ENCODE measurements at places on chromosomes 1 and 21. TPM values are rescaled to one million over a fixed set of nuclear protein-coding genes. Genes with fewer than 3 reads are reported as not detected.

DNA sequence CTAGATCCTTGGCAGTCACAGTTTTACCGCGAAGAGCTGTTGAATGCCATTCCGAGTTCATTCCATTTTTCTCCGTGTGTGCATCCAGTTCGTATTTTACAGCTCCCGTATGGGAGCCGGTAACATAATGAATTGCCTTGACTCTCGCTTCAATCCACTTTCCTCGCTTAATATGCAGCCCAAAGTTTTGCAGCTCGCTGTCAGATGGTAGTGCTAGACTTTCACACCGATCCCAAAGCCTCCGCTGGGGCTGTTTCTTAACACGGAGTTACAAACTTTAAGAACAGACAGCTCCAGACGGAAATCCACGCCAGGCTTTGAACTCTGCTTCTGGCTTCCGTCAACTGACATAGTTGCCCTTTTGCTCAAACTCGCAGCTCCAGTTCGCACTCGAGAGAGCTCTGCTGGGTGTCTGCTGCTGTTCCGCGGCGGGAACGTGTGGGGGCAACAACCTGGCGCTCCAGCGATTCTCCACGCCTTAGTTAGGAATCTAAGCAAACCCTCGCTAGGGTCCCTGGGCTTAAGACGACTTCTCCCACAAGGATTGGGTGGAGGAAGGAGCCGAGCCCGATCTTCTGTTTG, 3.5 kb upstream of the ARID1A start:
- peak; percentile 89 for DNase-seq

DNA sequence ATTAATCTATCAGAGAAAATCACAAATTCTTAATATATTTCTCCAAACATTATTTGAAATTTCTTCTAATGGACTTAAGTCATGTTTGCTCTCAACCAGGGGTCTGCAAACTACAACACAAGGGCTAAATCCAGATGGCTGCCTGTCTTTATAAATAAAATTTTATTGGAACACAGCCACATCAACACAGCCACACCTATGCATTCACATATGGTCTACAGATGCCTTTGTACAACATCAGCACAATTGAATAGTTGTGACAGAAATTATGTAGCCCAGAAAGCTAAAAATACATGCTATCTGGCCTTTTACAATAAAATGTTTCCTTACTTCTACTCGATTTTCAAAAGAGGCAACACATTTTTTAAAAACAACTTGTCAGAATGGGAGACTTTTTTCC, 103.9 kb downstream of the DPYD start:
- no peak for DNase-seq

GRCh38 chr21:44306936-44307704, 7.3 kb downstream of the PFKL start:
- DNase-seq, result no peak

DNA sequence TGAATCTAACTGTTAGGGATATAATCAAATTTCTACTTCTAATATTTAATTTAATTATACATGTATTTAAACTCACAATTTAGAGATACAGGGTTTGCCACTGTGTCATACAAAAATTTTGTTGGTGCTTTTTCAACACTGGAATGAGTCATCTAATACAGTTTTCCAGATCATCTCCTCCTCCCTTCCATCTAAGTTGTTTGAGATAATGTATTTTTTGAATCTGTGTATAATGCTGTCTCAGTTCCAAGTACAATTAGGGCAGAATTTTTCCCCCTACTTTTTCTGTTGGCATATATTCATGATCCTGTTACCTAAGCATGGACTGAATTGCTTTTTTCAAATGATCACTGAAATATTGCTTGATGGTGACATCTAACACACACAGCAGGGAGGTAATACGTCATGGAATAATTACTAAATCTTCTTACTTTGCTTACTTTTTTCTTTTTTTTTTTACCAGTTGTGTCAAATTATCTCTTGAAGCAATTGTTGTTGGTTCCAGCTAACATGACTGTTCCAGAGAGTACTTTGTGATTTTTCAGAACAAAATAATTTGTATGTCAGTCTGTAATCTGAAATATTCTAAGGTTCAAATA, 146.0 kb downstream of the MAGI3 start:
- no peak for DNase-seq

- no peak for DNase-seq
Observed at GRCh38 chr1:26025517-26025916, 3.9 kb downstream of the EXTL1 start.

DNA sequence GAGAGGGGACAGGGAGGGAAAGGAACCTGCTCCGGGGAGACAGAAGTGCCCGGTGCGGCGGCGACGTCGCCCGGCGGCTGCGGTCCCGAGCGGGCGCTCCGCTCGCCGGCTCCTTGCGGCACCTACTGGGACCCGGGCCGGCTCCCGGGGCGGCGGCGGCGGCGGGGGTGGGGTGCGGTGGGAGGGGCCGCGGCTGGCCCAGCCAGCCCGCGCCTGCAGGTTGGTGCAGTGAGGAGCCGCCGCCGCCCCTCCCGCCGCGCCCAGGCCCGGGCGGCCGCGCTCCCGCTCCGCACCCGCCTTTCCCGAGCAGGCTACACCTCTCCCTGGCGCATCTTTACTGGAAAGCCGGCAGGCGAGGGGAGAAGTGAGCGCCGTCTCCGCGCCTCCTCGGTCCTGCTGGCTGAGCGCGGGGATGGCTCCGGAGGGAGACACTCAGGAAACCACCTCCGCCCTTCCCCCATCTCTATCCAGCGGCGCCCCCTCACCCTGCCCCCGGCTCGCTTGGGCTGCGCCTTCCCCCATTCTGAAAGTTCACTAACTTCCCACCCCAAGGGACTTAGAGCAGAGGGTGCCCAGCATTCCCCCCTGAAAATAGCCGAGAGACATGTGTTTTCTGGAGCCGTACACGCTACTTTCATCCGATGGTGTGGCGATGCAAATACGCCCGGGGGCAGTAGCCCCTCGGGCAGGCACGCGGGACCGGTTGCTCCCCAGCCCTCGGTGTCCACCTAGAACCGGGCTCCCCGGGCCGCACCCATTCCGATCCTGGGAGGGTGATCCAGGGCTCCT, at the start of gene PLD5:
PLD5 (minus strand) TSS at position 127 of the 789 bp plus-strand sequence.
- no peak for DNase-seq

- DNase-seq, result no peak
Observed at GRCh38 chr1:71390518-71390917, 309.7 kb upstream of the ZRANB2 start.

DNA sequence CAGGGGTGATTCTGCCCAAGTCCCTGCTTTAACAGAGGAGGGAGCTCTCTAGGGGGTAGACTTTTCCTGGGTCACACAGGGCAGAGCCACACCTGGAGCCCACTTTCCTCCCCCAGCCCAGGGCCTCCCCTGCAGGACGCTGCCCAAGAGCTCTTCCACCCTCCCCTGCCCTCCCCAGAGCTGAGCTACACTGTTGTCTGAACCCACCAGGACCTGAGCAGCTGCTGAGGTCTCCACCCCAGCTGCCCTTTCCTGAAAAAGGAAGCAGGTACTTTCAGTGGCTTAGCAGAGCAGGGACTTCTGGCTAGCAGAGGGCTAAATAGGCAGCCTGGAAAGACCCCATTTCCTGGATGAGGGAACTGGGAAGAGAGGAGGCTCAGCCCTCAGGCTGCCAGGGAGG, 169.3 kb upstream of the ETV3 start:
- DNase-seq, result no peak

The IL20 gene
- not detected for total RNA-seq

The OR2T35 gene
- not detected for total RNA-seq

Measured in ureter (tissue), 1 donor.